ENCODE measurements at places on chromosomes 2 and 18.

GRCh38 chr2:181517685-181518301 lies 60.6 kb downstream of the ITGA4 start:
- no peak for DNase-seq

- DNase-seq: no peak
Observed at GRCh38 chr2:232897598-232898408, 27.7 kb downstream of the SNORC start.

GRCh38 chr2:104923665-104924064 lies 69.8 kb downstream of the POU3F3 start:
- peak; percentile 5 for DNase-seq

DNA sequence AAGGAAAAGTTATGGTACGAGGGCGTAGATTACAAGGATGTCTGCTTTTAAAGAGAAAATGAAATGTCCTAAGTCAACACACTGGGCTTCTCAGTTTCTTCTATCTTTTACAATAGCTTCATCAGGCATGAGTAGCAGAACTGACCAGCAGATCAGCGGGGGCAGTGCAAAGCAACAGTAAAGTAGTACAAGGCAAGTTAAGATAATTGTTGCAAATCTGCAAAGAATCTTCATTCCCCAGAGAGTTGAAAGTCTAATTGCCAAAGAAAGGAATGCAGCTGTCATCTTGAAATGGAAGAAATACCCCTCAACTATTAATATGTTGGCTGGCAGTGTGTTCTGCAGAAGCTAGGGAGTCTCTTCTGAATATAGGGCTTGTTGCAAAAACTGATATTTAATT lies 60.2 kb upstream of the SLC39A10 start:
- peak; percentile 10 for DNase-seq

GRCh38 chr2:14909795-14910194 lies 277.3 kb downstream of the LRATD1 start:
- no peak for DNase-seq

GRCh38 chr18:76593843-76594242 lies 98.8 kb upstream of the ZNF516 start:
- DNase-seq: no peak

DNA sequence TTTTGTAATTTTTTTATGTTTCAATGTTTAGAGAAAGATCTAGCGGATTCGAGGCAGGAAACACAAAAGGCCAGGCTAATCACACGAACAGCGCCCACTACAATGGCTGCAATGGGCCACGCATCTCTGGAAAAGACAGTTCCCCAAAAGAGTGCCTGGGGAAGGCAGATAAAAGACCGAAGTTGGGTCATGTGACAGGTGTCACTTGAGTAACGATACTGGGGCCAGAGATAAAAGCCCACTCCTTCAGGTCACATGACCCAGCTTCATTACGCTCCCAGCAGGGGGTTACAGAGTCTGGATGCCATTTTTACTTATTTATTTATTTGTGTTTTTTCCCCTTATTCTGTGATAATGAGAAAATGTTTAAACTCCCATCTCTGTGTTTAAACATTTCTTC lies 95.4 kb downstream of the CDK15 start:
- peak; percentile 99 for DNase-seq

GRCh38 chr2:178782236-178782635 lies 25.0 kb downstream of the TTN start:
- no peak for DNase-seq

All from hematopoietic multipotent progenitor cell treated with erythropoietin and hydrocortisone succinate and interleukin-3 and kit ligand, for 4 days (in vitro differentiated cells).